ENCODE measurements at places on chromosomes 11 and 22. TPM values are rescaled to one million over a fixed set of nuclear protein-coding genes. Genes with fewer than 3 reads are reported as not detected.

DNA sequence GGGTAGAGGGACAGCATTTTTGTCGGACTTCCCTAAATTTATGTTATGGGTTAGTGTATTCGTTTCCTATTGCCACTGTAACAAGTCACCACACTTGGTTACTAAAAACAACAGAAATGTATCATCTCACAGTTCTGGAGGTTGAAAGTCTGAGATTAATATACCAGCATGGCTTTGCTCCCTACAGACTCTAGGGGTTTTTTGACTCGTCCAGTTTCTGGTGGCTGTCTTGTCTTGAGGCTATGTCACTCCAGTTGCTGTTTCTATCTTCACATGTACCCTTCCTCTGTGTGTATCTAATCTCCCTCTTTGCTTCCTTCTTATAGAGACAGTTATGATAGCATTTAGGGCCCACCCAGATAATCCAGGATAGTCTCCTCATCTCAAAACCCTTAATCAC is 9.1 kb upstream of the CCDC179 start:
- DNase-seq = no peak

- DNase-seq = no peak
Observed at GRCh38 chr11:115709297-115709696, 205.1 kb upstream of the CADM1 start.

The CARD18 gene
- total RNA-seq = not detected

GRCh38 chr11:126197277-126197939 is 14.0 kb downstream of the RPUSD4 start:
- DNase-seq = peak; percentile 51

DNA sequence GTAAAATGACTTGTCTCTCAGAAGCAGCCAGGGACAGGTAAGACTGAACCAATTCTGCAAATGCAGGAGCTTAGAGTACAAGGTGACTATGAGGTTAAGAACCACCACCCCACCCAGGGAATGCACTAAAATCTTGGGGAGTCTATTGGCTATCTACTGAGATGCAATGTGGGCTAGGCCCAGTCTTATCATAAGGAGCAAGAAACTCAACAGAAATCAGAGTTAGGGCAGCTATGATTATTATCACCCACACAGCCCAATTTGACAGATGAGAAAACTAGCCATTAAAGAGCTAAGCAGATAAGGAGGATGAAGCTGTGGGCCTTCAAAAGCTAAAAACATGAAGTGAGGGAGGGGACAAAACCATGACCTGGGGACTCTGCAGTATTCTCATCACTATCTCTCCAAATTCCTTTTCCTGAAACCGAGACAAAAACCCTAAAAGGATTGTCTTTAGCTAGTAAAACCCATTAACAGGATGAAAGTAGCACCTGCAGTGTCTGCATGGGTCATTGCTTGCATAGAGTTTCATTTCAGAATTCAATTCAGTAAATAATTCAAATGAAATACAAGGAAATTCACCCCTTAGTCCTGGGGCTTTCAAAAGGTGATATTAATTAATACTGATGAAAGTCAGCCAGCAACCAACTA is 68.8 kb upstream of the USP47 start:
- DNase-seq = no peak

DNA sequence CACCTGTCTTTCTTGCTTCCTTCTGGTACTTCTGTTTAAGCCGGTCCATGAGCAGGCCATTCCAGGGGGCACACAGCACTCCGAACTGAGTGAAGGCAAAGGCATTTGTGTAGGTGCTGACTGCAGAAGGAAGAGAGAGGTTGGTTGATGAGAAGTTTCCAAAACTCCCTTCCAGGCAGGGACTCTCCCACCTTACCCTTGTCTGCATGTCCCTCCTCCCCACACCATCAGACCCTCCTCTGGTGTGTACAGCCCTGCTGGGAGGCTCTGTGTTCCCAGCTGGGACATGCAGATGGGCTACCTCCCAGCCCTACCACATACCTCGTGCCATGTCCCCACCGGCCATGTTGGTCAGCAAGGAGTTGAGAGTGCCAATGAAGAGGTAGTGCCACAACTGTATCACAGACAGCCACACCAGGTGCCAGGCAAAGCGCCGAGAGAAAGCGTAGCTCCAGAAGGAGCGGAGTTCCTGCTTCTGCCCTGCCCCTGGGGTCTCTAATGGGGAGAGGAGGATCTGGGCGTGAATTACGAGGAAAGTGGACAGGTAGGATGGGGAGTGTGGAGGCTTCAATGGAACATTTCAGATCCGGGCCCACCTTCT is 12.2 kb downstream of the SLC43A3 start:
- DNase-seq = no peak

DNA sequence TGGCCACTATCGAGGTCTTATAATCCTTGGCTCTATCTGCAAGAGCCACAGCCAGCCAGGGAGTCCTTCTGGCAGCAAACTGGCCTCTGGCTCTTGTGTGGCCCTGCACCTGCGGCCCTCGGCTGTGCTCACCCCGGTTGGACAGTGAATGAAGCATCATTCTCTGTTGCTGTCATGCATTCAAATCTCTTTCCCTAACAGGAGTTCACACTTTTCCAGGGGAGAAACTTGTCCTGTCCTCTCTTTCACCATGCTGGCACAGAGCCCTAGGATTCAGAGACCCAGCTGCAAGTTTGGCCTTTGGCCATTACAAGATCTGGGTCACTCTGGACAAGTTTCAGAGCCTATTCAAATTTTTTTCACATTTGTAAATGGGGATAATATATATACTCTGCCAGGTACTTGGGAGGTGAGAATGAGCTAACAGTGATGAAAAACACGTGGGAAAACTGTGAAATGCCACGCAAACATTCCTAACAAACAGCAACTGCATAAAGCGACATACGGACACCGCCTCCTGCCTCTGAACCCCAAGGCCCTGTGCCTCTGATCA is 34.2 kb downstream of the TMEM184B start:
- DNase-seq = no peak

GRCh38 chr22:46001426-46002106 is 24.6 kb upstream of the WNT7B start:
- DNase-seq = no peak

The MS4A18 gene
- not detected for total RNA-seq

The MPZL2 gene
- total RNA-seq = not detected

The SERPIND1 gene
- total RNA-seq = not detected

The KRTAP5-8 gene
- total RNA-seq = not detected

- DNase-seq = no peak
Observed at GRCh38 chr11:119307219-119307618, 9.7 kb downstream of the MCAM start.

DNA sequence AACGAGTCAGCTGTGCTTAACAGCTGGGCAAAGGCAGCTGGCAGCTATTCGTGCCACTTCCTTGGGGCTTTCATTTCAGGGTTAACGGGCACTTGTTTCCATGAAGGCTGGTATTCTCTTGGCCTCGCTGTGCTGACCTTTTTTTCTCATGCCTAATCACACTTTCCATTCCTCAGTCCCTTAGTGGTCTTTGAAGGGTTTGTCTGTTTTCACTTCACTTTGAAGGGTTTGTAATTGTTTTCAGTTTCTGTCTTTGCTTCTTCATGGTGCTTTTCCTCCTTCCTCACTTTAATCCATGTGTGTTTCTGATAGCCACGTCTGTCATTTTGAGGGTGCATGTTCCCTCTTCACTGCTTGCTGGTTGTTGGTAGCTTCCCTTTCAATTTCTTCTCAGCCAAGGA is 24.6 kb downstream of the PPIL2 start:
- no peak for DNase-seq

- DNase-seq = no peak
Observed at GRCh38 chr22:49861642-49862495, 8.2 kb downstream of the ZBED4 start.

GRCh38 chr11:64644647-64645275 is 53.7 kb downstream of the SLC22A12 start:
- no peak for DNase-seq

DNA sequence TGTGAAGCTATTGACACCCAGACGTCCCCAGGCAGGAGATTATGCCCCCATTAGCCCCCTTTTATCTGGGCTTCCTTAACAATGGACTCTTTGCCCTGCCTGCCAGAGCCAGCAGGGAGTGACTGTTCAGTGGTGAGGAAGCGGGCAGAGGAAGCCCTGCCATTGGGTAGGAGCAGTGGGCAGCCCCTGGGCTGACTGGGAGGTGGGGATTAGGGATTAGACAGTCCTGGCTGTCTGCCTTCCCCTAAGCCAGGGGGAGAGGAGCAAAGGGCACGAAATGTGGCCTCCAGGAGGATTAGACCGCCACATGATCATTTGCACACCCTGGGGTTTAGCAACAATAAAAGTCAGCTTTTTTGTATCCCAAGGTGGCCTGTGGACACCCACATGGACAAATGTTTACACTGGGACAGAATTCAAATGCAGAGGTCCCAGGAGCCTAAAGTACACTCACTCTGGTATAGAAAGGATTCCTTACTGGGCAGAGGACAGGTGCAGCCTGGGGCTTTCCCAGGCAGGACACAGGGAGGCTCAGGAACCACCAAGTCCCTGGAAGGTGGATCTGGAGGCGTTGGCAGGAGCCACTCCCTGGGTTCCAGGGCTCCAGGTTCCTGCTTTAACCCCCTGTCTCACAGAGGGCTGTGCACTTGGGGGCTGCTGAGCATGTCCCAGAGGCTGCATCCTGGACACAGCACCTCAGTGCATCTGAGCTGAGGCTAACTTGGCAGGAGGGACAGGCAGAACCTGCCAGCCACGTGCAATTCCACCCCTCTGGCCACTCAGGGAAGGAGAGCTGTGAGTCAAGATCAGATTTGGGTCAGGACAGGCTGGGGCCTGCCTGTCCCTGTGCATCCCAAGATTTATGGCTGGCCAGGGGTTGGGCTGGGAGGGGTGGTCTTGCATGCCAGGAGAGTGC is 2.1 kb downstream of the PNPLA3 start:
- no peak for DNase-seq

The OR51B2 gene
- not detected for total RNA-seq

- peak; percentile 73 for DNase-seq
Observed at GRCh38 chr22:47357493-47357892, 595.0 kb downstream of the TBC1D22A start.

GRCh38 chr11:69002570-69003231 is 10.3 kb downstream of the MRGPRF start:
- no peak for DNase-seq

GRCh38 chr11:110069158-110069737 is 23.9 kb upstream of the ZC3H12C start:
- DNase-seq = no peak

The UCP3 gene
- 1.8 TPM for total RNA-seq

DNA sequence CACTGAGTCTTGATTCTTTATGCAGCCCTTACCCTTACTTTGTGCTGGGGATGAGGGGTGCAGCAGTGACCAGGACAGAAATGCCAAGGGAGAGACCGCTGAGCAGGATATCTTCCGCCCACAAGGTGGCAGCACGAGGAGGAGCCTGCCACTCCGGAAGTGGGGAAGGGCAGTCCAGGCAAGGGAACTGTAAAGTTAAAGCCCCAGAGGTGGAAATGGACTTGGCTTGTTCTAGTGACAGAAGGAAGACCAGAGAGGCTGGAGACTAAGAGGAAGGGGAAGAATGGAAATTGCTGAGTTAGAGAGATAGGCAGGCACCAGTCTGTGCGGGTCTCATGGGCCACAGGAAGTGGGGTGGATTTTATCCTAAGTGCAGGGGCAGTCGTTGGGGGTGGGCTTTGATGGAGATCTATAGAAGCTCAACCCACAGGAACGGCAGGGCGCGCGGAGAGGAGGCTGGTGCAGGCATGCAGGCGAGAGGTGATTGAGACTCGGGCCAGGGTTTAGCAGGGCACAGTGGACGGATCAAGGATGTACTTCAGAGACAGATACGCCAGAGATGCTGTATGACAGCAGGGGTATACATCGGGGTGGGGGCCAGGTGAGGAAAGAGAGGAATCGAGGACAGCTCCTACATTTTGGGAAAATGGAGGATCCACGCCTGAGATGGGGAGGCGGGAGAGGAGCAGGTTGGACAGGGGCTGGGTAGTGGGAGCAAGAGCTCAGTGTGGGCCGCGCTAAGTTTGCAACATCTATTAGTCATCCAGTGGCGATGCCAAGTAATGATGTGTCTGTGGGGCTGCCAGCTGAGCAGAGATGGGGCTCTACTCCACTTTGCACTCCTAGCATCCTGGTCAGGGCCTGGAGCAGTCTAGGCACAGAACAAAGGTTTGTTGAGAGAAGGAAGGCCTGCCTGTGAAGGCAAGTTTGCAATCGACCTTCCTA is 3.3 kb upstream of the GRK2 start:
- DNase-seq = peak; percentile 94

The SAA4 gene
- not detected for total RNA-seq

DNA sequence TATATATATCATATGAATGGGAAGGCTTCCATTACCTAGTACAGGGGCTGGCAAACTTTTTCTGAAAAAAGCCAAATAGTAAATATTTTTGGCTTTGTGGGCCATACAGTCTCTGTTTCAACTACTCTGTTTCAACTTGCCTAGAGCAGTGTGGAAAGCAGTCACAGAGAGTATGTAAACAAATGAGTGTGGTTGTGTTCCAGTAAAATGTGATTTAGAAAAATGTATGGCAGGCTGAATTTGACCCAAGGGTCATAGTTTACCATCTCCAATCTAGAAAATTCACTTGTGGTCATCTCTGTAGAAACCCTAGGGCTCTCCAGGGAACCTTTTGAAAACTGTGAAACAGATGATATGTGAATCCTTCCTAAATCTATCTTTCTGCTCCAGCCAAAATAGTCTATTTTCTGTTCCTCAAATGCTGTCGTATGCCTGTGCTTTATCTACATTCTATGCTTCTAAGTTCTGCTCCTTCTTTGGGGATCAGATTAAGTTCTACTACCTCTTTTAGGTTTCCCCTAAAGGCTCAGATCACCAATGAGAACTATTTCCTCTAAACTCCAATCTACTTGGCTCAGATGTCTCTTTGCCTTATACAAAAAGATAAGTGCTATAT is 356.2 kb downstream of the METTL15 start:
- no peak for DNase-seq

- DNase-seq = no peak
Observed at GRCh38 chr11:122851366-122851966, 13.2 kb downstream of the CRTAM start.

GRCh38 chr11:6233984-6234386 is 451 bp downstream of the FHIP1B start:
- DNase-seq = no peak

Data from osteocyte (in vitro differentiated cells).